RPMI8226 (cell line): ENCODE measurements at places on chromosomes 3 and 15.

GRCh38 chr3:112635674-112636073 lies 5.3 kb downstream of the CCDC80 start:
- DNase-seq, result peak; percentile 14

GRCh38 chr15:87154761-87155160 lies 1075.1 kb downstream of the AGBL1 start:
- no peak for DNase-seq

GRCh38 chr3:121594850-121595249 lies 1.7 kb downstream of the FBXO40 start:
- DNase-seq, result no peak

DNA sequence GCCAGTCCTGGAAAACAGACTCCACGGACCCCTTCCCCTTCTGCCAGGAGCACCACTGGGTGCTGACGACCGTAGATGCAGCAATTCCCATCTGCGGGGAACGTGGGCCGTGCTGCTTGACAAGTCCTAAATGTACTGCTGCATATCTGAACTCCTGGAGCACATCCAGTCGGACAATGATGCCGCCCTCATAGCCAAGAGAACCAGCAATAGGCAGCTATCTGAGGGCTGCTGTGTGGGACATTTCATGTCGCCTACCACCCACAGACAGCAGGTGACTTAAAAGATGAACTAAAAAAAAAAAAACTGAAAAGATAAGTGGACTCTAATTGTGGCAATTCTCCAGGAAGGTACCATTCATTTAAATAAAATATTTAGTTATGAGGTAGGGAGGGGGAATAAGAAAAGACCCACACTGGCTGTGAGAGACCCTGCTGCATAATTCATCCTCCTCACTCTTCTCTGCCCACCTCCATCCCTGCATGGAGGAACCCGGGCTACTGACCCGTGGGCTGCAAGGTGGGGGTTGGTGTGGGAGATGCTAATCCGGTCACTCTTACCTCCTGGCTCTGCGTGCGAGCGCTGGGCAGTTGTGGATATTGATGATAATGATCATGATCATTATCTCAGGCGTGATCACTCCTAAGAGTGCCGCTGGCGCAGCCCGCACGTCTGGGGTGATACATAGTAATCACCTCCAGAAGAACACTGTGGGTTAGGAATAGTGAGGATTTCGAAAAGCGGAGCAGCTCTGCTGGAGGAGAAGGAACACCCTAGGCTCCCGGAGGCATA lies 28.3 kb downstream of the ALS2CL start:
- DNase-seq, result no peak

DNA sequence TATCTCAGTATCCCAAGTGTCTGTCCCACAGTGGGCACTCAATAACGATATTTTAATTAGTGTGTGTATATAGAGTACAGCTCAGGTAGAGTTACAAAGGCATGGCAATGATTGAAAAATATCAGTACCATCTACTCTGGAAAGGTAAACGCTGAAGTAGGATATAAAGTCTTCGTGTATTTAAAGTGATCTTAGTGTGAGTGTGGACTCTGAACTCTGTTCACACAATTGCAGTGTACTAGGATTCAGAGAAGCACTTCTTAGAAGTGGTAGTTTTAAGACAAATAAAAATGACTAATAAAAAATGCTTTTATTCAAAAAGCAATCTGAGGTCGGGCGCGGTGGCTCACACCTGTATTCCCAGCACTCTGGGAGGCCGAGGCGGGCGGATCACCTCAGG lies 62.9 kb upstream of the RAP2B start:
- no peak for DNase-seq

GRCh38 chr3:79028916-79029315 lies 738.9 kb downstream of the ROBO1 start:
- no peak for DNase-seq

- no peak for DNase-seq
Measured at GRCh38 chr3:134809427-134810051, 14.5 kb downstream of the EPHB1 start.

GRCh38 chr3:25781145-25781757 lies 2.0 kb downstream of the NGLY1 start:
- no peak for DNase-seq

GRCh38 chr15:89851673-89852341 lies 37.2 kb upstream of the ANPEP start:
- DNase-seq, result no peak

GRCh38 chr3:19898721-19899120 lies 35.3 kb downstream of the EFHB start:
- DNase-seq, result no peak

- DNase-seq, result no peak
Measured at GRCh38 chr15:30650012-30650929, 24.3 kb downstream of the ARHGAP11B start.
